ENCODE measurements at places on chromosomes 16 and 17. TPM values are rescaled to one million over a fixed set of nuclear protein-coding genes. Genes with fewer than 3 reads are reported as not detected.

Gene KRTAP9-4
- total RNA-seq: not detected

Gene GSPT1
- 86.6 TPM for total RNA-seq

- DNase-seq: no peak
These were observed 17.5 kb downstream of the STAT5A start for GRCh38 chr17:42305543-42306384.

GRCh38 chr16:2493605-2494004 is 18.7 kb downstream of the TBC1D24 start:
- DNase-seq: no peak

GRCh38 chr17:71081666-71082065 is 912.3 kb downstream of the KCNJ2 start:
- DNase-seq: no peak

All from cardiac septum (tissue), 1 donor.